ENCODE measurements at places on chromosomes 12 and 14.

GRCh38 chr12:65858831-65859230 is 34.5 kb downstream of the HMGA2 start:
- DNase-seq: no peak

- DNase-seq: no peak
These were observed 1.6 kb upstream of the CHD4 start for GRCh38 chr12:6608592-6609281.

DNA sequence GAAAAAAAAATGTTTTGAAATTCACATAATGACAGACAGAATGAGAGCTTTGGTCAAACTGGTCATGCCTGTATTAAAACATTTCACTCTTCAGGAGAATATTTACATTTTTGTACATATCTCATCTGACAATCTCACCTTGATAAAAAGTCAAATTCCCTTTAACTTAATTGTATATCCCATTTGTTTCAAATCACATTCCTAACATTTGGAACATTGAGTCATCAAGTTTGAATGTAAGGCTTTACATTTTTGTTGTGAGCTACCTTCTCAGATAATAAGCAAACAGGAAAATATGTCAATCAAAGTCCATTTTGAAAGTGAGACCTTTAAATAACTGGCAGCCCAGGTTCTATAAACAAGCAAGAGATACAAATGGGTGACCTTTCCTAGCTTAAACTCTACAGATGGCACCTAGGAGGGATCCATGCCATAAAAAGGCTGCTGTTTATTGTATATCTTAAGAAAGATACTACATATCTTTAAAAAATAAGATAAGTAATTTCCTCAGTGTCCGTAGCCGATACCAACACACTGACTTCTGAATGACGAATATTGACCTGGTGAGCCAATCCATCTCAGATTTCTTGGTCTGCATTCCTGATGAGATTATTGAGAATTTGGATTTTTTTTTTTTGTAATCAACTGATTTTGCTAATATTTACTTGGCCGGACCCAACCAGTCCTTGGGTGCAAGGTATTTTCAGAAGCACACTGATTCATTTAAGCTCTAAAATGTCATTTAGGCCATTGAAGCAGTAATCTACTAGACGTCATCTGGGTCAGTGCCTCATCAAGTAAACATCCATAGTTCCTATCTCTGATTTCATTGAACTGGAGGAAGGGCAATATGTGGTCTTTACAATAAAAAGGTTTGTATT is 259.6 kb downstream of the BTG1 start:
- DNase-seq: no peak

GRCh38 chr12:32091696-32092095 is 15.0 kb upstream of the BICD1 start:
- no peak for DNase-seq

DNA sequence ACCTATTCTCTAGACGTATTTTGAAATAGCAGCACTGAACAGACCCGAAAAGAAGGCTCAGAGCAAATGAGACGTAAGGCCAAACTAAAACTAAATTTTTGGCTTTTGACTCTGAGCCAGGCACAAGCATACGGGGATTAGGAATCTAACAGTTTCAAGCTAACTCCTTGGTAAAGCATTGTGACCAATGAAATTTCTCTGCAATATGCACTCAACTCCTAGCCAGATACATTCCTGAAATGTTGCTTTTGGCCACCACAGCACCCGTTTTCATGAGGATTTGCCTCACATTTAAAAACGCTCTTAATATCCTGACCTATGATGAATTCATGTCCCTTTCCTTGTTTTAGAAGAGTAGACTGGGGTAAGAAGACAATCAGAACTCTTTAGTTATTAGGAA is 53.1 kb upstream of the NPFF start:
- DNase-seq: no peak

GRCh38 chr12:85065837-85066482 is 29.8 kb downstream of the LRRIQ1 start:
- DNase-seq: no peak

- no peak for DNase-seq
These were observed 124.5 kb downstream of the GPR65 start for GRCh38 chr14:88129306-88130056.

- no peak for DNase-seq
These were observed 77.9 kb downstream of the SPATA7 start for GRCh38 chr14:88463318-88463717.

- DNase-seq: peak; percentile 36
These were observed 27.4 kb downstream of the SLC41A2 start for GRCh38 chr12:104930388-104931326.

DNA sequence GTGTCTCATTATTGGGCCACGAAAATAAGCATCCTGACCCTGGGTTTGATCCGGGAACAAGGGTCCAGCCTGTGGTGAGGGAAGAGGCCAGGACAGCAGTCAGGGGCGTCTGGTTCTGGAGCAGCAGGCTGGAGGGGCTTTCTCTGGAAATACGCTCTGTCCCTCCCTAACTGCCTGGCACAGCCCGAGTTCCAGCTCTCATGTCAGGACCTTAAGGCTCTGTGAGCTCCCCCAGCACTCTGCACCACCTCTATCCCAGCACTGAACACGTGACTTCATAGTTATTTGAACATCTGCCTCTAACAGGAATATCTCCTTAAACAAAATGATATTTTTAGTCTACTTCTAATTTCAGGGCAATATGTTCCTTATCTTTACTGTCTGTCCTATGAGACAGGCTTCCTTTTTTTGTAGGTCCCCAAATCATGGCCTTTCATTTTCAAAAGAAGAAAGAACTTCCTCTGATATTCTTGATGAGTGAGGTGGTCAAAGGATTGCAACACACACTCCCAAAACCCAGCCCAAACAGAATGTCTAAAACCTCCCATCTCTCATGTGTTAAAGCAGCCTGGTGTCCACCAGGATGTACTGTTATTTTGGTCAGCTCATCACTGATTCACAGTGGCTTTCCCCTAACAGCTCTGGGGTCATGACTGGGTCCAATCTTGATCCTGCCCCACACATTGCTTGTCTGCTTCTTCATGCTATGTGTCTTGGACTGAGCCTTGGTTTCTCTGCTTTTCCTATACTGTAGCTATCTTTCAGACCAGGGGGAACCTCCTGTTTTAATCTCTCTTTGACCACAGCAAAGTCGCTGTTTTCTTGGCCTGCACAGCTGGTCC is 9.7 kb downstream of the AQP6 start:
- DNase-seq: no peak

Measured in stimulated activated CD4-positive, alpha-beta T cell treated with anti-CD3 and anti-CD28 coated beads, Interleukin-2, amount 100 ng/mL, for 24 hours (primary cell).